ENCODE measurements at places on chromosomes 2 and 18.

DNA sequence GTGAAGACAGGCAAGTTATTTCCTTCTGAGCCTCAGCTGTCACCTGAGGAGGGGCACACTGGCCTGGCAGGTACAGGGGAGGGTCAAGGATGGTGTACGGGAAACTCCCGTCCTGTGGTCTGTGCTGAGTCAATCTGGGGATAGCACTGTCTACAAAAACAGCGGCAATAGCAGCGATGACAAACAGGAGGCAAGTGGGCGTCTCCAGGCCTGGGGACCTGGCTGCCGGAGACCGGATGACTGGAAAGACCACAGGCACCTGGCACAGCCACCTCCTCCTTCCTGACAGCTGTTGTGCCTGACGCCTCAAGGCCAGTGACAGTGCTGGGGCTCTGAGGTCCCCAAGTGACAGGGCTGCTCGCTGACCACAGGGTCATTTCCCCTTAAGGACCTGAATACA is 202.1 kb upstream of the HS6ST1 start:
- no peak for DNase-seq

GRCh38 chr18:4636967-4637366 is 181.9 kb upstream of the DLGAP1 start:
- DNase-seq: no peak

GRCh38 chr2:146990311-146991054 is 854.3 kb upstream of the ACVR2A start:
- DNase-seq: no peak

GRCh38 chr2:76613330-76613729 is 902.6 kb upstream of the GCFC2 start:
- no peak for DNase-seq

DNA sequence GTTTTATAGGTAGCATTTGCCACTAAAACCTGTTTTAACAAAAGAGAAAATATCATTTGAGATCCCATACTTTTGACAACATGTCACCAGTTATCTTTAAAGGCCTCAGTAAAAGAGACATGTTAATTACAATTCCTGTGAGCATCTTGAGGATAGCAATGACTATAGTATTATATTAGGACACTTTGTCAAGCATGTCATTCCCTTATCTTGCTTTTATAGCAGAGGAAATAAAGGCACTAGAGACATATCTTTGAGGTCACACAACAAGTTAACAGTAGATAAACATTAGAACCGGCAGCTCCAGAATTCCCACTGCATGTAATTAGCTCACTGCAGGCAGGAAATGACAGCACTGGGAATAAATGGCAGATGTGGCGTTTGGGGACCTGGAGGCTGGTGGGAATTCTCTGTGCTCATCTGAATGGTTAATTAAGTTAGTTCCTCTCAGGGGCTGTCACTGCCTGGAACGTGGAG is 25.9 kb downstream of the LYPD6B start:
- DNase-seq: no peak

DNA sequence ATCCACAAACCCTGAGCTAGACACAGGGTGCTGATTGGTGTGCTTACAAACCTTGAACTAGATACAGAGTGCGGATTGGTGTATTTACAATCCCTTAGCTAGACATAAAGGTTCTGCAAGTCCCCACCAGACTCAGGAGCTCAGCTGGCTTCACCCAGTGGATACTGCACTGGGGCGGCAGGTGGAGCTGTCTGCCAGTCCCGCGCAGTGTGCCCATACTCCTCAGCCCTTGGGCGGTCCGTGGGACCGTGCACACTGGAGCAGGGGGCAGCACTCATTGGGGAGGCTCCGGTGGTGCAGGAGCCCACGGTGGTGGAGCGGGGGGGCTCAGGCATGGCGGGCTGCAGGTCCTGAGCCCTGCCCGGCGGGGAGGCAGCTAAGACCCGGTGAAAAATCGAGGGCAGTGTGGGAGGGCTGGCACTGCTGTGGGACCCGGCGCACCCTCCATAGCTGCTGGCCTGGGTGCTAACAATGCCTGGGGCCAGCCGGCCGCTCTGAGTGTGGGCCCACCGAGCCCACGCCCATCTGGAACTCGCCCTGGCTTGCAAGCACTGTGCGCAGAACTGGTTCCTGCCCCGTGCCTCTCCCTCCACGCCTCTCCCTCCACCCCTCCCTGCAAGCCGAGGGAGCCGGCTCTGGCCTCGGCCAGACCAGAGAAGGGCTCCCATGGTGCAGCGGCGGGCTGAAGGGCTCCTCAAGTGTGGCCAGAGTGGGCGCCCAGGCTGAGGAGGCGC is 75.6 kb downstream of the MOB4 start:
- DNase-seq: no peak
